ENCODE measurements at places on chromosomes 13 and 19.

DNA sequence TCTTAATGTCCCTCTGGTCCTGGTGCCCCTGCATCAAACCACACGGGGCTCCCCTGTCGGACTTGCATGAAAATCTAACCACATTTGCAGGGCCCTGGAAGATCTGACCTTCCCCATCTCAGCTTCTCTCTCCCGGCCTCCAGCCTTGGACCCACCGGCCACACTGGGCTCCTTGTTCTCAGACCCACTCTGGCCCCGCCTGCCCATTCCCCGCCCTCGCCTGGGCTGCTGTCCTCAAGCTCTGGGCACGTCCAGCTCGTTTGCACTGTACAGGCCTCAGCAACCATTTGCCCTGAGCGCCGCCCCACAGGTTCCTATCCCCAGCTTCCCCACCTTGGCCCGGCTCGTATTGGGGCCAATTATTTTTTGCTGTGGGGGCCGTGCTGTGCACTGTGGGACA, 10.5 kb downstream of the MYO9B start:
- no peak for DNase-seq

DNA sequence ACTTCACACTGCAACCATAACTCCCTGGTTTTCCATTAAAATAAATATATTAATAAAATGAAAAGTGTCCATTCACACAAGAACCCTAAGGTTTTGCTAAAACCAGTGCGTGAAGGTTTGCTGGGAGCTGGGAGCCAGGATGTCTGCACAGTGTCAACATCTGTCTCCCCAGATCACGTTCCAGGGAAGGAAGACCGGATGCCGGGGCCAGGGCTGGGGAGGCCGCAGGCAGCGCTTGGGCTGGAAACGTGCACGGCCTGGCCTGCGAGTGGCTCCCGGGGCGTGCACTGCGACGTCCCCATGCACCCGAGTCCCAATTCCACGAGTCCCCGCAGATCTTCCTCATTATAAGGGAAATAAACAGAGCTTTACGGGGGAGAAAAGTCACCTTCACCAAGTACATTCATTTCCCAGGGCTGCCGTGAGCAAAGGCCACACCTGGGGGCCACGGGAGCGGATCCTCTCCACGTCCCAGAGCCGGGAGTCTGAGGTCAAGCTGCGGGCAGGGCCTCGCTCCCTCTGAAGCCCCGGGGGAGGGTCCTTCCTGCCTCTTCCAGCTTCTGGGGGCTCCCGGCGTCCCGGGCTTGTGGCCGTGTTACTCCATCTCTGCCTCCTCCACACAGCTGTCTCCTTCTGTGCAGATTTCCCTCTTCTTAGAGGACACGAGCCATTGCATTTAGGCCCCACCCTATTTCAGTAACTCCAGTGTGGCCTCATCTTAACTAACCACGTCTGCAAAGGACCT, 12.8 kb downstream of the SHC2 start:
- DNase-seq = no peak

GRCh38 chr13:32587811-32588170, 1.5 kb downstream of the PDS5B start:
- DNase-seq = no peak

- no peak for DNase-seq
Observed at GRCh38 chr19:30679789-30680188, 307.6 kb downstream of the ZNF536 start.

DNA sequence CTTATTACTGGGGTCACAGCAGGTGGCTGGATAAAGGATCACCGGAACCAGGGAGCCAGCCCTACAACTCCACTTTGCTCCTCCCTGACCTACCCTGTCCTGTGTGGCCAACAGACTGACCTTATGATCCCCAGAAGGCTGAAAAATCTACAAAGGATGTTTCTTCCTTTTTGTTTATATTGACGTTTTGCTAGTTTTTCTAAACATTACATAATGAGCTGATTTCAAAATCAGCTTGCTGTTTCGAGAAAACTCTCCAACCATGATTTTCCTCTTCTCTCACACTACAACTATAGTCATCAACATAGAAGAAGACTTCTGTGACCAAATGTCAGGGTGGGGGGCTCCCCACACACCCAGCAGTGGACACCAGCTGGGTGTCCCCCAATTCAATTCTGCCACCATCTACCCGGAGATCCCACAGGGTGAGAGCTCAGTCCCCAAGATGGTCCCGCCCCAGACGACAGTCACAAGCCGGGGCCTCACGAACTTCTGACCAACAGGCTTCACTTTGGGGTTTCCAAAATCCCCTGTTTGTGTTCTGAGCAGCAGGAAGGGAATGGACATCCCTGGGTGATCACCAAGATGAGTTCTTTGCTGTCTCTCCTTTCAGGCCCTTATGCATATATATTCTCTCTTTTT, 35.0 kb downstream of the ZNF536 start:
- no peak for DNase-seq

All from cortex of kidney (tissue), 1 donor.